ENCODE measurements at places on chromosomes 1 and 21.

DNA sequence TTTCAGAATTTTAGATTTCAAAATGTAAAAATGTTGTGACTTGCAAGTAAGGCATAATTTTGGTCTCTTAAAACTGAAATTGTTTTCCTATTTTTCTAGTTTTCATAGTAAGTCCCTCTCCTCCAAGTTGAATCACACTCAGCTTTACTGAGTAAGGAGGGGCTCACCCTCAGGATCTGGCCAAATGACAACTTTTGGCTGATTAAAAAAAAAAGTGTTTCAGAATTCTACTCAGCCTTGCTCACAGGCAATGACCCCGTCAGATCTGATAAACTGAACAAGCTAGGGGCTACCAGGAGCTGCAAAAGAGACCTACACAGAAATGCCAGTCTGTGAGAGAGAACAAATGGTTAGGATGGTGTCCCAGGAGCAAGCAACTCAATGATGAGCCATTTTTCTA is 159.8 kb downstream of the PBX1 start:
- DNase-seq: no peak

GRCh38 chr1:226736908-226737818 is 1.9 kb downstream of the ITPKB start:
- peak; percentile 62 for DNase-seq

DNA sequence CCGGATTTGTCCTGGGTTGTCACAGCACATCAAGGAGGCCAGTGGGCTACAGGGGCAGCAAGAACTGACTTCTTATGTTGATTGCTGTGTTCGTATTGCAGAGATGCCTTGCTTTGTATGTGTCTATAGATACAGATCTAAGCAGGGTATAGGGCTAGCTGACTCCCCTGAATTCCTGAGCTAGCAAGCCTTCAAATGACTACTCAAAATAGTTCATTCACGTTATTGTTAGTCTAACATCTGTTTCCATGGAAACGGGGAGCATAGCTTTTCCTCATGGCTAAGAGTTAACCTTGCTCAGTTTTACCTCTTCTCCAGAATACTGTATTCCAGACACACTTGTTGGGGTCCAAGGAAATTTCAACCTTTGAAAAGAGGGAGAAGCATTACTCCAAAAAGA is 24.1 kb downstream of the TRIM45 start:
- peak; percentile 31 for DNase-seq

DNA sequence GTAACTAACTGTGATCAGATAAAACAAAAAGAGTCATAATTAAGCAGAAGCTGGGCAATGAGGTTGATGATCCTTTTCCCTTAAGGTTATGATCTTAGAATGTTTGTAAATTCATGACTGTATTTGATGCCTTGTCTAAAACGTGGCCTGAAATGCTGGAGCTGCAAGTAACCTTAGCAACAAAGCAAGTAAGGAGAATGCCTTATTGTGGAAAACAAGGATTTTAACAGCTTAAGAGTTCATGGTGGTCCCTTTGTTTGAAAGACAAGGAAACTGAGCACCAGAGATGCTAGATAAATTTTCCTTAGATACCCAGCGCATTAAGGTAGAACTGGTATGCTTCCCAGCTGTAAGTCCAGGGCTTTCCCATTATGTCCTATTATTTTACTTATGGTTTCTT is 25.7 kb upstream of the XPR1 start:
- no peak for DNase-seq

DNA sequence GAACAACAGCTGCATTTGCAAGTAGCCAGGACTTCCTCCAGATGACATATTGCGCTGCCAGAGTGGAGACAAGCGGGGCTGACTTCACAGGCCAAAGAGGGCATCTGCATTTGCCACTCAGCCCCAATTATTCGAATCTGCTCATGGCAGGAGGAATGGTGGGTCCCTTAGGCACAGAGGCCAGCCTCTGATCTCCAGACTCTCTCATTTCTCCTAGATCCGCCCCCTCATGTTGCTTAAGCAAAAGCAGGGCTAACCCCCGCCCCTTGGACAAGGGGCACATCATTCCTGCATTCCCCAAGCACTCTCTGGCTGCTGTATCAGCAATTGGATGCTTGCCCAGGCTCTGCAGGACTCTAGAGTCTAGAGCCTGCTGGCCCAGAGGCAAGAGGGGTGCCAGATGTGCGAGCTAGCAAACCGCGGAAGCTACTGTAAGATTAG is 262.4 kb downstream of the ST6GALNAC3 start:
- peak; percentile 52 for DNase-seq

DNA sequence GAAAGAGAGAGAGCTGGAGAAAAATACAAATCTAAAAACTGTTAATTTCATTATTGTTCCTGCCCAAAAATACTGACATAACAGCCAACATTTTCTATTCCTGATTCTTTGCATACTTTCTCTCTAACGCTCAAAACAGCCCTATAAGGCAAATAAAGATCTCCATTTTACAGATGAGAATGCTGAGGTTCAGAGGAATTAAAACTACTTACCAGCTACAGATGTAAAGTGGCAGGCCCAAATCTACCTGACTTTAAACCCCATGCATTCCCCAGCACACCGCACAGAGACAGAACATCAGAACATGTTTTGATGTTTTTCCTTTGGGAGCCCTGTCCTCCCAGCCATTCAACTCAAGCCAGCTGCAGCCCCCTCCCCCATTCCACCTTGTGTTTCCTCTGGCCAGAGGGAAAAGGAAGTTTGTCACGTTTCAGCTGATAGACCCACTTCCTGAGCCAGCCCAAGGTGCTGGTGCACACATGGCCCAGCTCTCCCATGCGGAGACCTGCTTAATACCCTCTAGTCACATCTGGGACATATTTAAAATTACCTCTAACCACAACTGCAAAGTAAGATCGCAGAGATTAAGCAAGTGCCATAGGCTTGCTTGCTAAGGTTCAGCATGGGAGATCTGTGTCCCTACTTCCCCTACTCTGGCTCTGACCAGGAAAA is 133.1 kb upstream of the NFIA start:
- DNase-seq: no peak

- DNase-seq: peak; percentile 60
Observed at GRCh38 chr1:37474697-37475379, 458 bp downstream of the ZC3H12A start.

DNA sequence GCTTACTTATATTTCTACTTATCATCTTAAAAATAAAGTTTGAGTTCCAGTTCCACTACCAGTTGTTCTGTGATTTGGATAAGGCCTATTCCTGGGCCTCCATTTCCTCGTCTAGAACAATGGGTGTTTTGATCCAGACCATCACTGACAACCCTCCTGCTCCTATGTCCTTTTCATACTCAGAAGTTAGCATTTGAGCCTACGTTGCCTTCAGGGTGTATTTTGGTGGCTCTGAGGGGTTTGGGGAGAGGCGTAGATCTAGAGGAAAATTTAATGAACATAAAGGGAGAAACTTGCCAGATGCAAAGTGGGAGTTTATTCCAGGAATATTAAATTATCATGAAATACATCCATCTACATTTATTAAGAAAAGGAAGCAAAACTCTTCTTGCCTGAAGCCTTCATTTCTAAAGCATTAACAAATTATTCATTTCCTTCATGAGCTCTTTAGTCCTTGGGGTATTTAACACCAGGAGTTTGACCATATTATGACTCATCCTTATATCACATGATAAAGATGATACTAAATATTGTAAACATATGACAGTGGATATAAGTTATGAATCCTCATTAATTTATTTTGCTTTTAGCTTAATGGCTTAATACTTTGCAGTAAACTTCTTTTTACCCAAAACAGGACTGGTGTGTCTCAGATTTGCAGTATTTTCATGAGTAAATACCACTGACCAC is 47.2 kb upstream of the SYT14 start:
- no peak for DNase-seq

DNA sequence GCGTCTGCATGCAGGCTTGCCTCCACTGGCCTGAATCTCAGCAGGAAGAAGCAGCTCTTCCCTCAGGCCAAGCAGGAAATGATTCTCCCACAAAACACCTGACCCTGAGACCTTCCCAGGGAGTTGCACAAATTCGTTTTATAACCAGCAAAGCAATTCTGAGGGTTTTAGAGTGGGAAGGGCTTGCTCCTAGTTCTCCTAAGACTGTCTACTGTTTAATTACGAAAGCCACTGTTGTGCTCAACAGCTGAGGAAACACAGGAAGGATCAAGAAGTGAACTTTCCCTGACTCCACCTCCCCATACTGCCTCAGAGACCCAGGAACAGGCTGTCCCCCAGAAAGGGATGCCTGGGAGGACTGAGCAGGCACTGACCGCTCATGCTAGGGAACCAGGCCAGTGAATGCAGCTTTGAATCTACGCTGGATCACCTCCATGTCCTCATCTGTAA is 37.0 kb upstream of the PUM1 start:
- DNase-seq: peak; percentile 97

DNA sequence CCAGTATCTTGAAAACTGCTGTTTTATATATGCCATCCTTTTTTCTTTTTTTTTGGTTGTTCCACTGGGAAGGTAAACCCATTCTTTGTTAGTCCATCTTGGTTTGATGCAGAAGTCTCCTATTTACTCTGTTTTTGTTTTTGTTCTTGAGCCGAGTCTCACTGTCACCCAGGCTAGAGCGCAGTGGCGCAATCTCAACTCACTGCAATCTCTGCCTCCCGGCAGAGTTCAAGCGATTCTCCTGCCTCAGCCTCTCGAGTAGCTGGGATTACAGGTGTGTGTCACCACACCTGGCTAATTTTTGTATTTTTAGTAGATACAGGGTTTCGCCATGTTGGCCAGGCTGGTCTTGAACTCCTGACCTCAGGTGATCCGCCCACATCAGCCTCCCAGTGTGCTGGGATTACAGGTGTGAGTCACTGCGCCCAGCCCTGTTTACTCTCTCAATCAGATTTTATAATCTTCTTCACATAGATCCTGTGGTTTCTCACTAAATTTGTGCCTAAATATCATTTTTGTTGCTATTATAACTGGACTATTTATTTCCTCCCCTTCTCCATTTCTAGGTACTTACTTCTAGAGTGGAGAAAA is 12.5 kb downstream of the SYF2 start:
- no peak for DNase-seq

GRCh38 chr1:31502926-31503511 is 73.3 kb upstream of the TINAGL1 start:
- no peak for DNase-seq

DNA sequence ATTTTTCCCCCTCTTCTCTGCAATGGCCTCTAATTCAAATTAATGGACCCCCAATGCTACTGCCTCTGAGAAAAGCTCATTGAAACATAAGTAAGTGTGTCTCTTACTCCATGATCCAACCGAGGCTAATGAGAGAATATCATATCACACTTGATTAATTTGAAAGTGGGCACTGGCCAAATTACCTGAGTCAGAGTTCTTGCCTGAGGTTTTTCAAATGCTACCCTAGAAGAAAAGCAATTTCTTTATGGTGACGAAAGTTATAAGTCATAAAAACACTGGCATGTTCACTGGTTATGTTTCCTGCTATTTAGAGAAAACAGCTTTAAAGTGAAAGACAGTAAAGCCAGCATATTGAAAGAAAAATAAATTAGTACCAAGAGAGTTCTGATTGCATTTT is 368.8 kb upstream of the TMPRSS15 start:
- no peak for DNase-seq

DNA sequence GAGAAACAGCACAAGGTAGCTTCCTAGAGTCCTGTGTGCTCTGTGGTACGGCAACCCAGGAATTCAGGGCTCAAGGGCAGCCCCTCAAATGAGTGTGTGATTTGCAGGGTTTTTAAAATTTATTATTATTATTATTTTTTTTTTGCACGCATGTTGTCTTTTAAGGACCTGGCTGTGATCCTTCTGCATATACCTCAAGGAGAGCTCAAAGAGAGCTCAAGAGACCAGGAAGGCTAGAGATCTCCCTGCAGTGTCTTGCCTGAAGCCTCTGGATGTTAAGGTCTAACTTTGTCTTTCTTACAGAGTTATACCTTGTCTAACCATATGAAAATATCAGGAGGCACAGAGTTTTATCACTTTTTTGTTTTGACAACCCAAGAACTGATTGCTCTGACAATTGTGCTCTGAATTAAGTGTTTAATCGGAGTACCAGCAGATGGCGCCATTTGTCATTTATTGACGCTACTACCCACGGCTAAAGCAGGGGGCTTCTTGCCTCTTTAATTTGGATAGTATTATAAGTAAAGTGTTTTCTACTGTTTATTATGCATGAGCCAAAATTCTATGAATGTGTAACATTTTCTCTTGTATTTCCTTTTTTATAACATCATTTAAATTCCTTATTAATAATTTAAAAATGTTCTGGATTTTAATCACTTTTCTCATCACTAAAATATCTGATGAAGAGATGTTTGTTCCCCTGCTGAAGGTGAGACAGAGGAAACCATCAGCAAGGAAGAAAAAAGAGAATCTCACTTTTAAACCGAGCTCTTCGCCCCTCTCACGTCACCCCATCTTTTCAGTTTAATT is 35.8 kb upstream of the LMO4 start:
- peak; percentile 62 for DNase-seq

DNA sequence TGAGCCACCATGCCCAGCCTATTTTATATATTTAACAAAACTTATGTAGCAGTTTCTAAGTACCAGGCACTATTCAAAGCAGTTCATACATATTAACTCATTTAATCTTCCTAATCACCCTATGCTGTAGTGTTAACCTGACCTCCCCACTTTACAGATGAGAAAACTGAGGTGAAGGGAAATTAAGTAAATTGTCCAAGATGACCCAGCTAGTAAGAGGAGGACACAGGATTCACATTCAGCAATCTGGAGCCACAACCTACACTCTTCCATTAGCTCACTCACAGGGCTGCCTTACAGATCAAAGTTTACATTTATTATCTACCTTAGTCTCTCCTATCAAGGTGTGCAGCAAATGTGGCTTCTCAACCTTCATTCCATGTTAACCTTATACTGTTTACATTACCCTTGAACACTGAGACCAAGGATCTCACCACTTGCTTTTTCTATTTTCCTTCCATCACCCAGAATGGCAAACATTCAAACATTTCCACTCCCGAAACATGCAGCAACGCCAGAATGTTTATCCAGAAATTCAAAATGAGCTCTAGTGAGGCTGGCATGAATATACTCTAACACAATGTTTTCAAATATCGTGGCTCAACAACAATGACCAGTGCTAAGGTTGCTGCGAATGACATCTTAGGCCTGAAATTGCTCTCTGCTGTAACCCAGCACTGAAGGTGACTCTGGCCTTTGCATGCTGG is 24.5 kb downstream of the HIVEP3 start:
- DNase-seq: no peak

Data from mesenchymal stem cell (in vitro differentiated cells and primary cell).